NK-92 treated with Interleukin-12 subunit alpha and Interleukin-12 subunit beta, amount 100 ng/mL, for 24 hours (cell line): ENCODE measurements at places on chromosomes 7 and 10.

GRCh38 chr10:125838802-125839575 lies 15.6 kb downstream of the BCCIP start:
- DNase-seq, result no peak

DNA sequence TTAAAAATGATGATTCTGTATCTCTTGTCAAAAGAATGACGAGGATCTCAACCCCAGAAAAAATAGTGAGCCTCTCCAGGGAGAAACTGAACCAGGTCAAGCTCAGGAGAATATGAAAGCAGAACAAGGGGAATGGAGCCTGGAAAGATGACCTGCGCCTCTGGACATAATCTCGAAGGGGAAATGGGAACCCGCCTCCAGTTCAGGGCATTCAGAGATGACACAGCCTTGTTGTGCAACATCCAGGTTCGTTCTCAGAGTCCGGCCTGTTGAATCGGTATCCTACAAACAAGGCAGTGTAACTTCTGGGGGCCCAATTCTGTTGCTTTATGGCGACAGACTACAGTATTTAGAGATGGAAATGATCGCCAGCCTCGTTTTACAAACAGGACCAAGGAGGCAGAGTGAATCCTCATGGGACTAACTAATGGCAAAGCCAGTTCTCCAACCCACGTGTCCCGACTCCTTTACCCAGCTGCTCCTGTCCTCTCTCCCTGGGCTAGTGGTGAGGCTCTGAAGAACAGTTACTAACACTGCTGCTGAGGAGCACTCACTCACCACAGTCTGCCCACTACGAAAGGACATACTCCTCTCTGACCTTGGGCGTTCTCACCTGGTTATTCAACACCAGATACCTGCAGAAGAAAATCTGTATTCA lies 67.6 kb downstream of the JAZF1 start:
- DNase-seq, result no peak

DNA sequence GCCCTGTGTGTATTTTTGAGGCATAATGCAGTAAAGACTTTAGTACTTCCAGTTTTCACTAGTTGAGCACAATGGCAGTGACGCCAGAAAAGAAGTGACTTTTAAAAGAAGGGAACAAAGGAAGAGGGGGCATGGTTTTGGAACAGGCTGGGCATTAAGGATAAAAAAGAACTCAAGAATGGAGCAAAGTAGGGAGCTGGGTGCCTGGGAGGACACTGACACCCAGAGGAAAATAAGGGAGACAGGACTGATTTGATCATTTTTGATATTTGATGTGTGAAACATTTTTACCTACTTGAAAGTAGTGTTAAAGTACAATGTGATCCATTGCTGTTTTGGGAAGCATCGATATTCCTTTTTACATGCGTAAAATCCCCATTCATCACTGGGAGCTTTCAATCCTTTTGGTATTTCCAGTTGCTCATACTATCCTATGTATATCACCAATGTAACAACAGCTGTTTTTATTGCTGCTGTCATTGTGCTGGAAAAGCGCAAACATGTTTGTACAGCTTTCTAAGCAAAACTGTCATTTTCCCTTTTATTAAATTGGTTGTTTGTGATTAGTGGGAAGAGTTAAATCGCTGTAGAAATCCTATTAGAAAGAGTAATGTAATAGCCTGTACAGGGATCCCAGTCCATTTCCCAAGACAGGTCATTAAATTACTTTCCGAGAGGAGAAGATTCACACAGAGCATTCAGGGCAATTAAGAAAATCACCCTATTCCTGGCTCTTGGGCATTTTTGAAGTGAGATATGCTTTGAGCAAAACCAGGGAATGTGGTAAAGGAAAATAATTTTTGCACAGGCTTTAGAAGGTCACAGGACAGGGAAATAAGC lies 85.2 kb downstream of the ADAM12 start:
- DNase-seq, result no peak

GRCh38 chr10:34364253-34365037 lies 450.7 kb downstream of the PARD3 start:
- no peak for DNase-seq

- DNase-seq, result no peak
Observed at GRCh38 chr7:901388-902154, 25.2 kb downstream of the GET4 start.
